ENCODE measurements at places on chromosomes 7 and 10.
A peak's percentile ranks its signal among the peaks of the same experiment; 100 is the strongest.

DNA sequence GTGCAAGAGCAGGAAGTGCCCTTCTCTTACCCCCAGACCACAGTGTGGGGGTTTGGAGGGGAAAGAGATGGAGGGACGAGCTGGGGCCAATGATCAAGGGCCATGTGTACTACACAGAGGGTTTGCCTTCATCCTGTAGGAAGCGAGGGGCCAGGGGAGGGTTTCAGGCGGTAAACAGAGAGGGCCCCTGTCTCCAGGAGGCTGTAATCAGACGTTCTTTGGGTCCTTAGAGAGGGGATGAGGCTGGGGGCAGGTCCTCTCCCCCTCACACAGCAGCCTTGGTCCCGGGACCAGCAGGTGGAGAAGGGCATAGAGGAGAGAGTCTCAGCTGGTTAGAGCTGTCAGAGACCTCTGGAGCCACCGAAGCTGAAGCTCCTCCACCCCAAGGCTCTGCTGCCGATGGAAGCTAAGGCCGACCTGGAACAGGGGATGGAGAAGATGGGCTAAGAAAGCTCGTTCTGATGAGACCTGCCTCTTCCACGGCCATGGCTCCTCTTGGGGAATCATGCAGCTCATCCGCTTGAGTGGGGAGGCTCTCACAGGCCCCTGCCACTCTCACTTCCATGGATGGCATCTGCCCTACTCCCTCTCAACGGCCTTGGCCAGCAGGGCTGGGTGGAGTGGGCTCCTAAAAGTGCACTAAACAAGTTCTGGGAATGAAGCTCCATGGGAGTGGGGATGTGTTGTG lies 3.5 kb downstream of the LOXL4 start:
- no peaks in the 10 kb centered on the region for H3K27me3 ChIP-seq
- no peak overlapping the region for H3K4me3 ChIP-seq
- no peak overlapping the region for H3K27ac ChIP-seq
- H3K4me1 ChIP-seq, result peaks cover 60% of the 10 kb centered on the region

GRCh38 chr7:79789584-79790345 lies 336.3 kb upstream of the MAGI2 start:
- H3K27me3 ChIP-seq, result no peaks in the 10 kb centered on the region
- H3K4me3 ChIP-seq, result no peak overlapping the region
- H3K36me3 ChIP-seq, result no peaks in the 10 kb centered on the region

DNA sequence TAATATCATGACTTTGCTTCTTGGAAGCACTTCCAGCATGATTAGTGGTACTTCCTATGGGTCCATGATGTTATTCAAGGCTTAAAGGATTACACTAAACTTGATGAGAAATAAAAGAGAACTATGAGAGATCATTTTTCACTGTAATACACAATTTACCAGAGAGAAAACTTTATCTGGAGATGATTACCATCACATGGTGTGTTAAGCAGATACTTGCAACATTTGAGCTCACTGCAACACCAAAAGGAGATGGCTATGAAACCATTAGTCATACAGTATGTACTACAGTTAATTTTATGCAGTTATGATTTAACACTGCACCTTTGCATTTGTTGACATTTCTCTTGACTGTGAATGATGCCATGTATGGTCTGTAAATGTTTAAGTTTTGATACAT lies 311.3 kb upstream of the AOAH start:
- H3K27ac ChIP-seq, result no peak overlapping the region
- H3K36me3 ChIP-seq, result no peaks in the 10 kb centered on the region
- H3K27me3 ChIP-seq, result no peaks in the 10 kb centered on the region
- peaks cover 19% of the 10 kb centered on the region for H3K4me1 ChIP-seq

DNA sequence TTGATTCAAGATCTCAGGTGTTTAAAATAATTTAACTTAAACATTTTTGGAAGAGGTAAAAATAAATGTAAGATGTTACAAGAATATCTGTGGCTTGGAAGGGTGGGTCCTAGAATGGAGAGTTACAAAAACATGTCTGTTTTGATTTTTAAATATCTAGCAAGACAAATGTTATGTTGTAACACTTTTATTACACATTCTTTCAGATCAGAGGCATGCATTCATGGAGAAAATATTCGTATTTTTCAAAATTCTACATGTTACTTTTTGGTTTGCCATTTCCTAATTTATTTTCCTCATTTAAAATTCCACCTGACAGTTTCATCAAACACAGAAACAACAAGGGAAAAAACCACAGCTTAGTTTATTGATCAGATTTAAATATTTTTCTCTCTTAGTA lies 10.0 kb downstream of the WBP1L start:
- H3K36me3 ChIP-seq, result no peaks in the 10 kb centered on the region
- peak overlapping the region; percentile 86 for H3K27ac ChIP-seq
- H3K4me1 ChIP-seq, result peaks cover 67% of the 10 kb centered on the region

DNA sequence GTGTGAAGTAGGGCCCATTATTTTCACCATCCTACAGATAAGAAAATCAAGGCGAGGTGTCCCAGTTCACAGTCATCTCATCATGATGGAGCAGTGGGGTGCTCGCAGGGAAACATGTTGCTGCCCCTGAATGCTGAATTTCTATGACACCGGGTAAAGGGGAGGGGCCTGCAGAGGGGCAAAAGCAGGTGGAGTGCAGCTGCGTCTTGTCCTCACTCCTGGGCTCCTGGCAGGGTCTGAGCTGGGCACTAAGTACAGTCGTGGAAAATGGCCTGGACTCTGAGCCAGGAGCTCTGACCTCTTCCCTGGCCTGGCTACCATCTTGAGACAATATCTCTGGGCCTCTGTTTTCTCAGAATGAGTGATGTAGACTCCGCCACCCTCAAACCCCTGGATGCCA lies 253.1 kb upstream of the PITRM1 start:
- H3K4me3 ChIP-seq, result no peak overlapping the region
- H3K27me3 ChIP-seq, result no peaks in the 10 kb centered on the region
- DNase-seq, result no peak
- no peaks in the 10 kb centered on the region for H3K36me3 ChIP-seq
- no peak overlapping the region for H3K27ac ChIP-seq

GRCh38 chr7:157932498-157933218 lies 595.9 kb downstream of the DNAJB6 start:
- no peaks in the 10 kb centered on the region for H3K4me1 ChIP-seq
- no peak overlapping the region for H3K4me3 ChIP-seq
- H3K27ac ChIP-seq, result no peak overlapping the region
- no peaks in the 10 kb centered on the region for H3K27me3 ChIP-seq
- H3K36me3 ChIP-seq, result no peaks in the 10 kb centered on the region

GRCh38 chr10:26840938-26841732 lies 19.6 kb downstream of the ABI1 start:
- no peak for DNase-seq
- H3K4me3 ChIP-seq, result no peak overlapping the region
- no peak overlapping the region for H3K27ac ChIP-seq
- H3K27me3 ChIP-seq, result no peaks in the 10 kb centered on the region
- H3K4me1 ChIP-seq, result peaks cover 6% of the 10 kb centered on the region
- no peaks in the 10 kb centered on the region for H3K36me3 ChIP-seq

- no peaks in the 10 kb centered on the region for H3K27me3 ChIP-seq
- H3K4me3 ChIP-seq, result no peak overlapping the region
- DNase-seq, result no peak
- no peaks in the 10 kb centered on the region for H3K36me3 ChIP-seq
These were observed 73.2 kb downstream of the MYL10 start for GRCh38 chr7:101555921-101556275.

DNA sequence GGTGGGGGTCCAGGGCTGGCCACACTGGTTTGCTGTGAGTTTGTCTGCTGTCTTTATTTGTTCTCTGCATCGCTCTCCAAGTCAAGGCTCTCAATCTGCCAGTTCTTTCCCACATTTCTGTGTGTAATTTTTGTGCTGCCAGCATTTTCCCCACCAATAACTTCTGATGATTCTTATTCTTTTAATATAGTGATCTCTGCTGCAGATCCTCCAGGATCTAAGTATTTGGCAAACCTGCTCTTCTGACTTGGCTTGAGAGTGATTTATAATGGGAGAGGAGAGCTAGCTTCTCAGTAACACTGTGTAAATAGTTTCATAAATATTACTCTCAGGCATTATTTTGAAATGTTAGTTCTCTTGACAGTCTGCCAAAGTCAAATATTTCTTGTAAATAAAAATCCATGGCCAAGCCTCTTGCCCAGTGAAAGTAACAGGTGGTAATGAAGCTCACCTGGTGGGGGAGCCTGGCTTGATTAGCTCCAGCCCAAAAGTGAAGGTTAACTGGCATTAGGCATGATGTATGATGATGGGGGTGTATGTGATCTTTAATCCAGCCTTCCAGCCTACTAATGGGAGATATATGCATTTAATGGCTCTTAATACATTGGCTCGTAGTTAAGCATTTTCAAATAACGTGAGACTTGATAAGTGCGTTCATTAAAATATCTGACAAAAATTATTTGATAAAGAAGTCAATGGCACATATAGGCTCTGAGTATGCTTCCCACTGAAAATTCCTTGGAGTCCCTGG lies 1055.9 kb downstream of the KCNMA1 start:
- H3K4me1 ChIP-seq, result peaks cover 27% of the 10 kb centered on the region
- no peak overlapping the region for H3K4me3 ChIP-seq
- H3K36me3 ChIP-seq, result no peaks in the 10 kb centered on the region

- no peak overlapping the region for H3K4me3 ChIP-seq
- no peak for DNase-seq
- no peaks in the 10 kb centered on the region for H3K36me3 ChIP-seq
These were observed 11.6 kb upstream of the RBP3 start for GRCh38 chr10:47336387-47337134.

DNA sequence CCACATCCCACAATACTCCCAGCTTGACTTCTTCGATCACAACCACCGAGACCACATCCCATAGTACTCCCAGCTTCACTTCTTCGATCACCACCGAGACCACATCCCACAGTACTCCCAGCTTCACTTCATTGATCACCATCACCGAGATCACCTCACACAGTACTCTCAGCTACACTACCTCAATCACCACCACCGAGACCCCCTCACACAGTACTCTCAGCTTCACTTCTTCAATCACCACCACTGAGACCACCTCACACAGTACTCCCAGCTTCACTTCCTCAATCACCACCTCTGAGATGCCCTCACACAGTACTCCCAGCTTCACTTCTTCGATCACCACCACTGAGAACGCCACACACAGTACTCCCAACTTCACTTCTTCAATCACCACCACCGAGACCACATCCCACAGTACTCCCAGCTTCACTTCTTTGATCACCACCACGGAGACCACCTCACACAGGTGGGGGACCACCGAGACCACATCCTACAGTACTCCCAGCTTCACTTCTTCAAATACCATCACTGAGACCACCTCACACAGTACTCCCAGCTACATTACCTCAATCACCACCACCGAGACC lies 8.6 kb downstream of the MUC3A start:
- no peaks in the 10 kb centered on the region for H3K27me3 ChIP-seq
- H3K4me1 ChIP-seq, result no peaks in the 10 kb centered on the region
- no peak for DNase-seq
- no peak overlapping the region for H3K4me3 ChIP-seq
- H3K27ac ChIP-seq, result no peak overlapping the region
- no peaks in the 10 kb centered on the region for H3K36me3 ChIP-seq

- peaks cover 6% of the 10 kb centered on the region for H3K4me1 ChIP-seq
- peak overlapping the region; percentile 44 for H3K27ac ChIP-seq
- H3K4me3 ChIP-seq, result no peak overlapping the region
- H3K27me3 ChIP-seq, result no peaks in the 10 kb centered on the region
- no peaks in the 10 kb centered on the region for H3K36me3 ChIP-seq
- DNase-seq, result no peak
These were observed 101.0 kb downstream of the MYL10 start for GRCh38 chr7:101527844-101528667.

GRCh38 chr7:29642494-29643155 lies 79.0 kb downstream of the PRR15 start:
- H3K4me1 ChIP-seq, result no peaks in the 10 kb centered on the region
- DNase-seq, result no peak
- no peak overlapping the region for H3K27ac ChIP-seq
- no peak overlapping the region for H3K4me3 ChIP-seq
- H3K36me3 ChIP-seq, result no peaks in the 10 kb centered on the region
- no peaks in the 10 kb centered on the region for H3K27me3 ChIP-seq

GRCh38 chr7:140722254-140722653 lies 25.7 kb downstream of the NDUFB2 start:
- H3K4me1 ChIP-seq, result no peaks in the 10 kb centered on the region
- no peak for DNase-seq
- no peak overlapping the region for H3K27ac ChIP-seq
- H3K4me3 ChIP-seq, result no peak overlapping the region

DNA sequence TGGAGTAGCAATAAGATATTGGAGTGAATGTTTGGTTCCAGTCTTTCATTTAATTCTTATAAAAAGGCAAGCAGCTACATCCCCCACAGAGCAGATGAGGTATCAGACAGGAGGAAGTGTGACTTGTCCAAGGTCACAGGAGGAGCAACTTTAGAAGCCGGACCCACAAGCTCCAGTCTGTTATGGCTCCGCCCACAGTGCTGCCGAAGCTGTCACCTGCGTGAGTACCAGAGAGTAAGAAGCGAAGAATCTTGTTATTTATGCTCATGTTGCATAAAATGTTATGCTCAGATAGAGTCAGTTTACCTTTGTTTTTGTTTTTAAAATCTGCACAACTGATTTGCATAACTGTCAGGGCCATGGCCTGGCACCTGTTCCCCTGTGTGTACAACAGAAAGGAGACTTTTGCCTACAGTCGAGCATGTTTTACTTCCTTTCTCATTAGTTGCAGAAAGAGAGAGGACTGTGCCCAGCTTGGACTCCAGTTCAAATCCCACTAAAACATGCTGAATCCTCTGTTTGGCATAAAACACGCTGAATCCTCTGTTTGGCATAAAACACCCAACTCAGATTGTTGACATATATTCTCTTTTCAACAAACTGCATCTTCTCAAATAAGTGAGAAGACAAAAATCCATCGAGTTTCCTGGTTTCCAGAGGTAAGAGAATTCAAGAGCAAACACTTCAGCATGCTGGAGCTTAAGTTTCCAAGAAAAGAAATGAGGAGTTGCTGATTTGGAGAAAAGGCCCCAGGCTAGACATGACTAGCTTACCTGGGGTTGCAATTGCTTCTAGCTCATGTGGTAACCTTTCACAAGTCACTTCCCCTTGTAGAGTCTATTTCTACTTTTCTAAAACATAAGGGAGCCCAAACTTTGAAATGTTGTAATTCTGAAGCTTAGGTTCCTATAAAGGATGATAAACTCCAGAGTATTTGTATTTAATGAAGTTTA lies 409.8 kb upstream of the ZMIZ1 start:
- H3K27ac ChIP-seq, result no peak overlapping the region
- no peaks in the 10 kb centered on the region for H3K36me3 ChIP-seq
- no peak for DNase-seq
- no peaks in the 10 kb centered on the region for H3K4me1 ChIP-seq

Measured in thoracic aorta (tissue), 2 donors.